ENCODE measurements at places on chromosomes 4 and X.

GRCh38 chr4:78779280-78779679, 3.1 kb downstream of the BMP2K start:
- no peak for DNase-seq

DNA sequence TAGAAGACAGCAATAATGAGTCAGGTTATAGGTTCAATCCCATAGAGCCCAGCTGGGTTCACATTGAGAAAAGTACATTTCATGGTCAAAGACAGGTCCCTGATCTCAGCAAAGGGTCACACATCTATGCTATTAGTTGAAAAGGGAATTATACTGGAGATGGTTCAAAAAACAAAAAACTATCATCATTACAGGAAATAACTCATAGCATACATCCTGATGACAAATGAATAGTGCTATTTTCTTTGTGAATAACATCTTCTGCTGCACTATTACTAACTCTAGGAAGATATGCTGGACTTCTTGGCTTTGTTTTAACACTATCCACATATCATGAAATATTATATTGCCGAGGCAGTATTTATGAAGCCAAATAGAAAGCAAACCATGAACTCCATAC, 202.5 kb upstream of the MAB21L2 start:
- no peak for DNase-seq

DNA sequence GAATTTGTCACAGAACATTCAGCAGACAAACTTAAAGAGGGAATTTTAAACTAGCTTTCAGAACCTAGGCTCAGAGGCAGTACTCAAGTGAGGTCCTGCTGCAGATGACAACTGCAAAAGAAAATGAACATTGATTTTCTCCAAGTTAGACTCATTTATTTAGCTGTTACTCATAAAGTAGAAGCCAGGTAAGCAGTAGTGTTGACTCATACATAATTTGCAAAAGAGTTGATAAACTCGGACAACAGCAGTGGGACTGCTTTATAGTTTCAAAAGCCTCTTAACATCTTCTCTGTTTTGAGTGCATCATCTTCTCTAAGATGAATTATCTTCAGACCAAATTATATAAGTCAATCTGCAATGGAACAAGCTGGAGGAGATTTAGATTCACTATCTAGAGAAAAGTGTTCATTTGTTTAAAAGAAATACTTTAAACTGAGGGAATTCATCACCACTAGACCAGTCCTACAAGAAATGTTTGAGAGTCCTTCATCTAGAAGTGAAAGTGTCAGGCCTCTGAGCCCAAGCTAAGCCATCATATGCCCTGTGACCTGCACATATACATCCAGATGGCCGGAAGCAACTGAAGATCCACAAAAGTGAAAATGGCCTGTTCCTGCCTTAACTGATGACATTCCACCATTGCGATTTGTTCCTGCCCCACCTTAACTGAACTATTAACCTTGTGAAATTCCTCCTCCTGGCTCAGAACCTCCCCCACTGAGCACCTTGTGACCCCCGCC, 49.5 kb downstream of the COQ2 start:
- no peak for DNase-seq

GRCh38 chr4:159823743-159824142, 720.9 kb downstream of the RAPGEF2 start:
- DNase-seq, result no peak

GRCh38 chrX:10296576-10296975, 139.8 kb downstream of the CLCN4 start:
- DNase-seq, result no peak

DNA sequence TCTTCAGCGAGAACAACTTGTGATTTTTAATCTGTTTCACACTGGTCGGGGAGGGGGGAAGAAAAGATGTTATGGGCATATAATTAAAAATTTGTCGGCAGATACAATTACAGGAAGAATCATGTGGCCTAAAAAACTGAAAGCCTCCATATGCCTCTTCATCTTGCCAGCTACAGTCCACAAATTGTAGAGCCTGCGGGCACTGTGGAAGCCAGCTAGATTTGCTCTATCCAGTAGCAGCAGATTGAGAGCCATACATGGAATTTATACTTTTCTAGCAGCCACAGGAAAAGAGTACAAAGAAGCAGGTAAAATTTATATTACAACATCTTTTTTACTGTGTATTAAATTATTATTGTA, 147.3 kb downstream of the TBL1X start:
- DNase-seq, result no peak

- DNase-seq, result no peak
Observed at GRCh38 chrX:20515841-20516461, 249.2 kb upstream of the RPS6KA3 start.

DNA sequence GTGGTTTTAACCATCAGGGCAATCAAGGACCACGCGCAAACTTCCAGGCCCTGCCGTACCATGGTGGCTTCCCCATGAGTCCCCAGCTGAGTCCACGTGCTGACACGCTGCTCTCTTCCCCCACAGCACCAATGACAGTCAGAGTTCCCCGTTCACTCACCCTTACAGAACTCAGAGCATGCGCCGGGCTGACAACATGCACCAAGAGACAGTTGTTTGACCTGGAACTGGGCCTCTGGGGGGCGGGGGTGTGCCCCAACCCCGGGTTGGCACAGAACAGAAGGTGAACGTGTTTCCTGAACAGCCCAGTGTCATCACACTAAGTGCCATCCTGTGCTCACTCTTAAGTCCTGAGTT, 29.4 kb downstream of the IRF2 start:
- DNase-seq, result no peak

DNA sequence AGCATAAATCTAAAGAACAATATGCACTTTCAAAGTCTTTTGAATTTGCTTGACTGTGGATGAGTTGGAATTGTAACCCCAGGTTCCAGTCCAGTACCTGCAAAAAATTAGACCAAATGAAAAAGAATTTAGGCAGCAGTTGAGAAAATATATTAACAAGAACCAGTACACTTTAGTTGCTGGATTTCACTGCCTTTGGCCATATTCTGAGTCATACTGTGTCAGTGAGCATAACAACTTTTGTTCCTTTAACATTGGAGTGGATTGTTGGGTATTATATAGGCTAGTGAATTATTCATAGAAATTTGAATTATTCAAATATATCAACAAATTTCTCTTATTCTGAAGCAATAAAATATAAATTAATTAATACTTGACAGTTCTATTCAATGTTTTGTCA, 101.5 kb upstream of the SMAD1 start:
- no peak for DNase-seq

DNA sequence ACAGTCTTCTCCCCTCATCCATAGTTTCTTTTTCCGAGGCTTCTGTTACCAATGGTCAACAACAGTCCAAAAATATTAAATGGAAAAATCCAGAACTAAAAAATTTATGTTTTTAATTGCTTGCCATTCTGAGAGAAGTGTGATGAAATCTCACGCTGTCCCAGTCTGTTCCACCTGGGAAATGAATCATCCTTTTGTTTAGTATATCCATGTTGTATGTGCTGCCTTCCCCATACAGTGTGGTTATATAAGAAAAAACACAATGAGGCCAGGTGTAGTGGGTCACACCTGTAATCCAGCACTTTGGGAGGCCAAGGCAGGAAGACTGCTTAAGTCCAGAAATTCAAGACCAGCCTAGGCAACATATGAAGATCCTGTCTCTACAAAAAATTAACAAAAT, 161.6 kb downstream of the CHIC2 start:
- DNase-seq, result no peak

GRCh38 chr4:150224896-150225591, 146.8 kb downstream of the DCLK2 start:
- no peak for DNase-seq

DNA sequence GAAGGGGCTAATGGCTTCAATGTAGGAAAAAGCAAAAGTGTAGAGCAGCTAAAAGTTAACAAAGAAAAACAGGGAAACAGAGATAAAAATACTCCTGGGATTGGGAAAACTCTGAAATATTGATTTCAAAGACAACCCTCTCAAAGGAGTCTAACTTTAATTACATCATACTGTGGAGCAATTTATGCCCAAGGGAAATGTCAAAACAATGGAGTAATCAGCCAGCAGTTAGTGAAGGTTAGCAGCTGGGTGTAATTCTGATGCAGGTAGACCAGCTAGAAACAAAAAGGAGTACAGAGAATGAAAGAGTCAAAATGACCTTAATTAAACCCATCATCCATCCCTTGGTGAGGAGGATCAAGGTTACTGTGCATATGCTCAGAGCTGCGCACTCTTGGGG, 169.0 kb downstream of the ADAM29 start:
- no peak for DNase-seq

- DNase-seq, result no peak
Observed at GRCh38 chr4:37157476-37158167, 86.9 kb upstream of the NWD2 start.

- DNase-seq, result peak; percentile 62
Observed at GRCh38 chr4:40621592-40622512, 7.8 kb downstream of the RBM47 start.
